ENCODE measurements at places on chromosomes 2 and 18.

DNA sequence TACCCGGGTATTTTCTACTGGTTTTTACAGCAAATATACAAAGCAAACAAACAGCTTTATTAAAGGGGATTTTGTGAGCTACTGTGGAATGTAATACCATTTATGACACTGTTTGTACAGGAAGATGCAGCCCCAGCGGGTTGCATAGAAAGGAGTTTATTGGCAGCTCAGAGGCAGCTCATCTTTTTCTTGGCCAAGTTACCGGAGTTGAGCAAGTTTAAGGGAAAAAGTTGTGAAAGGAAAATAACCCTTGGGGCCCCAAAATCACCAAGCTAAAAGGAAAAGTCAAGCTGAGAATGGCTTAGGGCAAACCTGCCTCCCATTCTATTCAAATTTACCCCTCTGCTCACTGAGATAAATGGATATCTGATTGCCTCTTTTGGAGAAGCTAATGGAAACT is 60.8 kb downstream of the MOB4 start:
- no peak for DNase-seq

GRCh38 chr2:167471332-167471731 is 583.1 kb downstream of the XIRP2 start:
- DNase-seq, result no peak

DNA sequence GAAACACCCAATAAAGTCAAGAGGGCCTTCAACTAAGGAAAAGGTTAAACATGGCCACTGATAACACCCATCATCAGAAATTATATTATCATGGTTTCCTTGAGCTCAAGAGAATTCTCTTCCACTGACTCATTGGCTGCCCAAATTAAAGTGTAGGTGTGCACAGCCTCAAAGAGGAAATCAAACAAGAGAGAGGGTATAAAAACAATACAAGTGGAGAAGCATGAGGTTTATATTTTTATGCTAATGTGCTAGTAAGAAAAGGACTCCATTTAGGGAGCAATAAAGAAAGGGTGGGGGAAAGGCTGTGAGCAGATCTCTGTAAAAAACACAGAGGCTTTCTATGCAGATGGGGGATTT is 168.8 kb upstream of the VRK2 start:
- no peak for DNase-seq

GRCh38 chr2:25073025-25073424 is 31.1 kb downstream of the EFR3B start:
- DNase-seq, result no peak

GRCh38 chr2:143764261-143764660 is 635.0 kb downstream of the ARHGAP15 start:
- DNase-seq, result no peak

DNA sequence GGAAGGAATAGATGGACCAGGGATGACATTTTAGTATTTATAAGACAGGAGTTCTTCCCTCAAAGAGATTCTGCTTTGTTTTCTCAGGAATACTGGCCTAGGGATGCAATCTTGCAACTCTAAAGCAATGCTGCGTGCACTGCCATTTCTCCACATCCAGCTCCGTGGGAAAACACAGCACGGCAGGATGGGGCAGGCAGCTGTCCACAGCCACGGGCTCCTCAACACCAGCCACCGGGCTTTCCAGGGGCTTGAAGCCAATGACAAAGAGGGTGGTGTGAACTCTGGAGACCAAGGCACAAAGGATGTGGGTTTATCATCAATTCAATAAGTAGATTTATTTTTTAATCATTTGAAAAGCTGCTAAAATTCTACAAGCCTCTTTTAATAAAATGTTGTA is 49.3 kb downstream of the CABYR start:
- no peak for DNase-seq

DNA sequence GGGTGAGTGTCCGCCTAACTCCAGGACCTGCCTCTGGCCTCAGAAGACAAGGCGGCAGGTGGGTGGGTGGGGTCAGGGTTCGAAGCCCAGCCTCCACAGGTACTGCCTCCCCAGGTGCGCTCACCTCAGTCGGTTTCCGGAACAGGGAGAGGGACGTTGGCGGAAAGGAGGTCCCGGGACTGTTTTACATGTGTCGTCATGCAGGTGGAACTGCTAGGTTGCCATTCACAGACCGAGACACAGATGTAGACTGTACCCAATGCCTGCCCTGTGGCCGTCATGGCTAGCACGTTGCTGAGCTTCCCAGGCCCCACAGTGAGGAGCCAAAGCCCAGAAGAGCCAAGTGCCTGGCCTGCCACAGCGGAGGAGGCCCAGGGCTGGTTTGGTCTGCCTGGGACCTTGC is 284.0 kb upstream of the HS6ST1 start:
- DNase-seq, result no peak

- no peak for DNase-seq
These were observed 72.5 kb downstream of the RTTN start for GRCh38 chr18:70132999-70133398.

DNA sequence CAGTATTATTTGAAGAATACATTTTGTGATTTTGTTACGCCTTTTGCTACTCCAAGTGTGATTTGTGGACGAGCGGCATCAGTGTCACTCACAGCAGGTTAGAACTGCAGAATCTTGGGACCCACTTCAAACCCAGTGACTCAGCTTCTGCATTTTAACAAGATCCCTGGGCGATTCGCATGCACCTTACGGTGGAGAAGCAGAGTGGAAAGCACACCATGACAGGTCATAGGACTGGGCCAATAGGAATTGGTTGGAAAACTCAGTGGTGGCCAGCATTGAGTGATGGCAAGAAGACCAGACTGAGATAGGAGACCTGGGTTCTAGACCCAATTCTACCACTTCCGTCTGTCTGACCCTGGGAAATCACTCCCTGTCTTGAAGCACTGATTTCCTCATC is 26.3 kb downstream of the CTLA4 start:
- no peak for DNase-seq

DNA sequence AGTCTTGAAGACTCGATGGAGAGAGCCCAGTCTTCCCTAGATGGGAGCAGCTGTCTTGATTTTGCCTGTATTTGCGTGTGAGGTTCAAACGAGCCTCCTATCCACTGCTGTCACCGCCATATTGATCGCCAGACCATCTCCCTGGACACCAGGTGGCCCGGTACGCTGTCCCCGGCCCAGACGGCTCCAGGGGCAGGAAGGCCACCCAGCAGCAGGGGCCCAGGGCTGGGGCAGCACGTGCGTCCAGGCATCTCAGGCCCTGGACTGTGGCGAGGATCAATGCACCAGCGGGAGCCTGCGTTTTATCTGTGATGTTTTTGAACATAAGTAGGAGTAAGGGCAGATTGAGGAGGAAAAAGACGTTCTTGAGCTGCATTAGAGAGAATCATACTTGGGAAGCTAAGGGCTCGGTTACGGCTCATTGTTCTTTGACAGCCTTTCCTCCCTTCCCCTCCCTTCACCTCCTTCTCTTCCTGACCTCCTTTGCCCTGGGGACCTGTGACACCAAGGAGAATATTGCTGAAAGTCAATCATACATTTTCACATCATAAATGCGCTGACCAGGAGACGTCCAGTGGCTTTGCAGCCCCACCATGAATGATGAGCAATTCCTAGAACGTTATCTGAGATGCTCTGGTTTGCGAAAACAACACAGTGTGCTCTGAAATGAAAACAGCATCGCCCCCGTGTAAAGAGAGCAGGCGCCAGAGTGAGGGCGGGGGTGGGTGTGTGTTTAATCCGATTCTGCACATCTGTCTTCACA is 711.2 kb upstream of the SALL3 start:
- no peak for DNase-seq

DNA sequence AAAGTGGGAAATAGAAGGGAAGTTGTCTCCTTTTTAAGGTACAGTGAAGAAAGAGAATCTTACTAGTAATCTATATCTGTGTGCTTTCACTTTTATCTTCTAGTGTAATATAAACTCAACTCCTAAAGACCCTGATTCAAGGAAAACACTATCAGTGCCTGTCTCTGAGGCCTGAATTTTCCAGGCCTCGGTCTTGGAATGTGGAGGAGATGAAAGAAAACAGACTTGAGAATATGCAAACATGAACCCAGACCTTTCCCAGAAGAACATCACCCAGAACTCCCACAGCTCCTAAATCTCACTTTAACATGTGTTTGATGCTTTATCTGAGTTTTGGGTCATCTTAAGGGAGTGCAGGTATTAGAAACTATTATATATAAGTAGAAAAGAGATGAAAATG is 51.8 kb downstream of the EPB41L5 start:
- DNase-seq, result no peak

DNA sequence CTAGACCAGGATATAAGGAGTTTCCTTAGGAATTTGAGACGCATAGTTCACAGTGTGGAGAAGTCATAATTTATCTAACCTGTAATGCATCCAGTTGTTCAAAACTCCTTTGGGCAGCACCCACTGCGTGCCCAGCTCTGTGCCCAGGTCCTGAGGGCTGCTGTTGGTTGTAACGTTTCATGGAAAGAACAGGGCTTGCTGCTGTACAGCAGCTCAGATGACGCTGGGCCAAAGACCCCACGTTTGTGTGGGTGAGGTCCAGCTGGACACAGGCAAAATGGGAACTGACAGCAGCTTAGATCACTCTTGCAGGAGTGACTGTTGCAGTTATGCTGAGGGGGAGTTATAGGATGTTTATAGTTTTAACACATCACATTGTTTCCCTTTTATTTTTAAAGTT is 30.0 kb upstream of the HS6ST1 start:
- DNase-seq, result no peak

DNA sequence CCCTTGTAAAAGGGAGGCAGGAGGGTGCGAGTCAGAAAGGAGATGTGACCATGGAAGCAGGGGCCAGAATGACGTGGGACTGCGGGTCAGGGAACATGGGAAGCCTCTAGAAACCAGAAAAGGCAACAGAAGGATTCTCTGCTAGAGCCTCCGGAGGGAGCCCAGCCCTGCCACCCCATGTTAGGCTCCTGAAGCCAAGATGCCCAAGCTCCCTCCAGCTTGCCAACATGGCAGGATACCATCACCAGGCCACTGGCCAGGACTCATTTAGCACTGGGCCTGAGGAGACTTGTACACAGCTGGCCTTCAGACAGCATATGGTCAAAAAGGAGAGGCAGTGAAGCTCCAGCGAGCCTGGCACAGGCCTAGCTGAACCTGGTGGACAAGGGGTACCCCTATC is 5.6 kb downstream of the TMEM247 start:
- no peak for DNase-seq

- DNase-seq, result no peak
These were observed 44.5 kb downstream of the MYL12B start for GRCh38 chr18:3306391-3306790.

DNA sequence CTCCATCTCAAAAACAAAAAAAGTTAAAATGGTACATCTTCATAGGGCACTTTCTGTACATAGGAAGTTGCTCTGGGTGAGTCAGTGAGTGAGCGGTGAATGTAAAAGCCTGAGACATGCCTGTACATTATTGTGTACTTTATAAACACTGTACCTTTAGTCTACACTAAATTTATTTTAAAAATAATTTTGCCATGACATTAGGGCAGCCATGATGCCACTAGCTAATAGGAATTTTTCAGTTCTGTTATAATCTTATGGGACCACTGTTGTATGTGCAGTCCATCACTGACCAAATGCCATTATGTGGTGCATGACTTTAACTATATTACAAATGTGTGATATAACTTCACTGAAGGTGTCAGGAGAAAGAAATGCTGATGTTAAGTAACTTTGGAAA is 11.0 kb upstream of the TXNDC2 start:
- DNase-seq, result no peak

DNA sequence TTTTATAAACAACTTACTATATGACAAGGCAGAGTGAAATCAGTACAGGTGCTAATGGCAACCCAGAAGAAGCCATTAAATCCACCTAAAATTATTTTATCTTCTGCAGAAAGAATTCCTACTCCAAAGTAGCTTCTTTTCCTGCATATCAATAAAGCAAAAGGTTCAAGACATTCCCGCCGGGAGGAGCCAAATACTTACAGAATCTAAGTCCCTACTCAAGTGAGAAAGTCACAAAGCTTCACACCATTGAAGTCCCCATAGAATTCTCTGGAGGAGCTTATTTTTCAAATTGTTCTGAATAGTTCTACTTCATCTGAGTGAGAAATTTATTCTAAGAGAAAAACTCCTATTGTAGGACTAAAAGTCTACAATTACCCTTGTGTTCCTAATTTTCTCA is 233.7 kb upstream of the HNRNPA3 start:
- no peak for DNase-seq

DNA sequence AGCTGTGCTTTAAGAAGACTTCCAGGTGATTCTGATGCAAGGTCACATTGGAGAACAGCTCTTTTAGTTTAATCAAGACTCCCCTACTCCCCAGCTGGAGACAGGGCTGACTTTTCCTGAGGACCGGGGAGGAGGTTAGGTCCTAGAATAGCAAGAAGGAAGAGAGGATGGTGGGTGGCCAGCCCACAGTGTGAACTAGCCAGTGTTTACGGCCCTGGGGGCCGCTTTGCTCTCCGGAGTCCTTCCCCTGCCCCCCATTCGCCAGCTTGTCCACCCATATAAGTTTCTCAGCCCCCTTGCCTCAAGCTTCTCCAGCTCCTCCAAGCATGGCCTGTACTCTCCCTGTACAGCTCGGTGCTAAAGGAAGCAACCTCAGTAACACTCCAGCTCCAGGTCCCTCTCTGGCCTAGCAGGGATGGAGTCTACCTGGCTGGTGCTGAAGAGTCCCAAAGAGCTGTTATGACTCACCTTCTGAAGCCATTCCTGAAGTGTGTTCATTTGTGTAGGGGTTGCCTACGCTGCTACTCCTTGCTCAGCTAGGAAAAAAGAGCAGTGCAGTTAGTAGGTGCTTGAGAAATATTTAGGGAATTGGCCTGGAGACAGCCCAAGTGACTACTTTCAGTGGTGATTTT is 7.9 kb downstream of the INPP4A start:
- DNase-seq, result no peak

DNA sequence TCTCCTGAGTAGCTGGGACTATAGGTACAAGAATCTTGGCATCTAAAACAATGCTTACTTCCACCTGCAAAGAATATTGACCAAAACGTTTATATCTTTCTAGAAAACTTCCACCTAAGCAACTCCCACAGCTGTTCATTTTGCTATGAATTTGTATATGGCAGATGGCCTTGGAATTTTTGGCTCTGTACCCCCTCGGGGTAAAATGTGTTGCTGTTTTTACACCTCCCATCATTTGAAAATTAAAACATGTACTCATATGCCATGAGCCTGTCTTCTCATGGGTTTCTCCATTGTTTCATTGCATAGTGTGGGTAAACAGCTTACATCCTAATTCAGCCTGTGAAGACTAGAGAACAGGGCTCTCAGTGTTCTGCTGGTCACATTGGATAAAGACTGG is 853.6 kb upstream of the SOX11 start:
- no peak for DNase-seq

- no peak for DNase-seq
These were observed 117.0 kb downstream of the DOCK10 start for GRCh38 chr2:224925061-224925809.

- no peak for DNase-seq
These were observed 177.8 kb upstream of the HAAO start for GRCh38 chr2:42970151-42970550.

- DNase-seq, result no peak
These were observed 205.0 kb downstream of the TMX3 start for GRCh38 chr18:68509902-68510301.

DNA sequence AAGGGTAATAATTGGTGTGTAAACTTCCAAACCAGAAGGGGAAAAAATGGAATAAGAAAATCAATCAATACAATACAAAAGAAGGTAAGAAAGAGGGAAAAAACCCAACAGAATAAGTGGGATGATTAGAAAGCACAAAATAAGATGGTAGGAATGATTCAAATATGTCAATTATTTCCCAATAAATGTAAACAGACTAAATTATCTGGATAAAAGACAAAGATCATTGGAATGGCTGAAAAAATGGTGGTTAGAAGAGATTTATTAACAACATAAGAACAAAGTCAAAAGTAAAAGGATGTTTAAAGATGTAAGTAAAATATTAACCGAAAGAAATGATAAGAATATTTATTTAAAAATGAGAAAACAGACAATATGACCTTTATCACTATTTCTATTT is 103.5 kb upstream of the YWHAQ start:
- no peak for DNase-seq

- no peak for DNase-seq
These were observed 195.4 kb upstream of the CWC22 start for GRCh38 chr2:180202467-180202951.

Data from activated naive CD4-positive, alpha-beta T cell treated with anti-CD3 and anti-CD28 coated beads, Interleukin-2, amount 10 ng/mL, durations not matched to agents 7 days and 5 days (primary cell).